ENCODE measurements at places on chromosomes 4 and X. TPM values are rescaled to one million over a fixed set of nuclear protein-coding genes. Genes with fewer than 3 reads are reported as not detected.
A peak's percentile ranks its signal among the peaks of the same experiment; 100 is the strongest.

- no peak overlapping the region for H3K27ac ChIP-seq
- no peak overlapping the region for H3K4me3 ChIP-seq
- no peak for DNase-seq
Observed at GRCh38 chrX:49147936-49148335, 14.6 kb upstream of the MAGIX start.

GRCh38 chr4:2263926-2264321 is 2.0 kb upstream of the MXD4 start:
- H3K36me3 ChIP-seq, result peaks cover 4% of the 10 kb centered on the region
- H3K4me1 ChIP-seq, result peaks cover 15% of the 10 kb centered on the region
- H3K27ac ChIP-seq, result no peak overlapping the region
- no peak overlapping the region for H3K4me3 ChIP-seq
- no peak for DNase-seq

DNA sequence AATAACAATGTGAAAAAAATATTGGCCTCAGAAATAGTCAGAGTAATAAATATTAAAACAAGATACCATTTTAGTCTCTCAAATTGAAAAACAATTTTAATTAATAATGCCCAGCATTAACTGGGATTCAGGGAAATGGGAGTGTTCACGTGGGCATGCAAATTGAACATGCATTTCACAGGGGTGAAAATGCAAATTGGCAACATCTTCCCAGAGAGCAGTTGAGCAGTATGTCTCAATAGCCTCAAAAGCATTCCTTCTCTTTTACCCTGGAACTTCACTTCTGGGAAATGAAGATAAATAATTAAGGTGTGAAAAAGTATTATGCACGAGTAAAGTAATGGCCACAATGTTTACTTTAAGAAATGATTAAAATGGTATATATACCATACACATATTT is 21.3 kb downstream of the NOX1 start:
- no peaks in the 10 kb centered on the region for H3K4me1 ChIP-seq
- DNase-seq, result no peak
- H3K36me3 ChIP-seq, result no peaks in the 10 kb centered on the region
- no peak overlapping the region for H3K27ac ChIP-seq
- H3K4me3 ChIP-seq, result no peak overlapping the region

DNA sequence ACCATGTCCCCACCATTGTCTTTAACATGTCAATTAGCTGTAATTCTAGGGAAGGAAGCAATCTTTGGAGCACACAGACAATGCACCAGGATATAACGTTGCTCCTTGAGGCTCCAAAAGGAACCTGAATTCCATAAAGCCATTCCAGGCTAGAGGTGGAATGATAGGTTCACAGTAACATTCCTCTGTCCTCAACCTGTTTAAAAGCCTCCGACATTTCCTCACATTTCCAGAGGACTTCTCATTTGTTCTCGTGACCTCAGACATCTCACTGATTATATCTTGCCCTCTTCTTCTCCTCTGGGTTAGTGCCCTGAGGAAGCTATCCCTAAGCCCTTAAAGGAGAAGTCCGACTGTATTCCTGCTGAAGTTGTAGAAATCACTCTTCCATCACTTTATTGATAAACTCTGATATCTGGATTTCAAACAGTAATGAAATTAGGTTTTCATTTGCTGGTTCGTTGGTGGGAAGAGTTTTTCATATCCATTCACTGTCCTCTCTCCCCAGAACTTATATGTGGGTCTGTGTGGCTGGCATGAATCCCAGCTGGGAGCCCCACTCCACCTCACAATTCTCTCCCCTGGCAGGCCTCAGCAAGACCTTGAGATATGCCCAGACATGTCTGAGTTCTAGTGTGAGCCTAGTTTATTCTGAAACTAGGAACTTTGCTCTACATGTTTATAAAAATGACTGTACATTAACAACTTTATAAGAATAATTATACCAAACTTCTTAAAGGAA is 44.2 kb upstream of the PRSS12 start:
- no peaks in the 10 kb centered on the region for H3K4me1 ChIP-seq
- H3K27ac ChIP-seq, result no peak overlapping the region
- no peaks in the 10 kb centered on the region for H3K36me3 ChIP-seq
- H3K27me3 ChIP-seq, result peaks cover 3% of the 10 kb centered on the region

GRCh38 chrX:14672611-14673172 is 143.4 kb downstream of the GLRA2 start:
- DNase-seq, result no peak
- H3K36me3 ChIP-seq, result no peaks in the 10 kb centered on the region
- no peak overlapping the region for H3K4me3 ChIP-seq
- no peak overlapping the region for H3K27ac ChIP-seq
- H3K4me1 ChIP-seq, result no peaks in the 10 kb centered on the region

DNA sequence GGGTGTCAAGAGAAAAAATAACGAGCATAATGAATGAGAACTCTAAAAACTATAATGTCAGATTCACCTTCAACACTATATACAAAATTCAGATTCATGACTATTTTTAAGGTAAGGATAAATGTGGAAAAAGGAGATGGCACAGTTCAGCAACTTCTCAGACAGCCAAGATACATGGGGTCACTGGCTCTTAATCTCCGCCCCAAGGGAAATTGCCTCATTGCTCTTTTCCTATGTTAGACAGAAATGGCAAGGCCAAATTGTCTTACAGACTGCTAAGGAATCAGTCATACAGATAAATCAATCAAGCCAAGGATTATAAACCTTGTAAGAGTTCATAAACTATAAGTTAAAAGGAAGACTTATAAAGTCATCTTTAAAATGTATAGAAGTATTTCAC is 183.4 kb downstream of the OPHN1 start:
- no peak overlapping the region for H3K4me3 ChIP-seq
- no peaks in the 10 kb centered on the region for H3K4me1 ChIP-seq
- no peaks in the 10 kb centered on the region for H3K27me3 ChIP-seq
- H3K27ac ChIP-seq, result no peak overlapping the region
- H3K36me3 ChIP-seq, result no peaks in the 10 kb centered on the region

DNA sequence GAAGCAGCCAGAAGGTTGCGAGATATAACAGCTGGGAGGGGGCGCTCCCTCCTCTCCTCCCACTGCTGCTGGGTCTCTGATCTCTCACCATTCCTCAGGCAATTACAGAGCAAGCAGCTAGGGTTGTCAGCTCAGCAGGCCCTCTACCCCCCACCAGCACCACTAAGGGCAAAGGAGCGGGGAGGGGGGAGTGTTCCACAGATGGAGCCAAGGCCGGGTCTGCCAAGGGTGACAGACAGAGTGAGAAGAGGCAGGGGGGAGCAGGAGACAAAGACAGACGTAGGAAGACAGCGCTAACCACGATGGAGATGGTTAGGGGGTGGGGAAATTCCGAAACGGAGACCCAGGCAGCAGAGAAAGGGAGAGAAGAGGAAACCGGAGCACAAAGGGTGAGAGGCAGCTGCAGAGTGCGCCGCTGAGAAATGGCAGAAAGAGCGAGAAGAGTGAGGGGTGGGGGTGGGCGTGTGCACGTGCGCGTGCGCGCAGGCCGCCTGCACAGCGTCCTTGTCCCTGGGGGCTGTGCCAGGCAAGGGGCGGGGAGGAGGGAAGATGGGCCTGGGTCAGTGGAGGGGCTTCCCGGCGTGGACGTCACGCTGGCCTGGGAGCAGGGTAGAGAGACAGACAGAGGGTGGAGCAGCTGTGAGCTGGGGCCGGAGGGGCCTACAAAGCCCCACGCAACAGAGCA is 6.9 kb downstream of the L1CAM start:
- peak; percentile 93 for DNase-seq
- peak overlapping the region; percentile 91 for H3K27ac ChIP-seq
- no peaks in the 10 kb centered on the region for H3K36me3 ChIP-seq
- no peaks in the 10 kb centered on the region for H3K27me3 ChIP-seq
- H3K4me3 ChIP-seq, result peak overlapping the region; percentile 66

GRCh38 chrX:53714580-53715345 is 28.2 kb upstream of the HUWE1 start:
- H3K27ac ChIP-seq, result no peak overlapping the region
- H3K4me3 ChIP-seq, result no peak overlapping the region
- H3K27me3 ChIP-seq, result no peaks in the 10 kb centered on the region
- H3K4me1 ChIP-seq, result no peaks in the 10 kb centered on the region
- no peaks in the 10 kb centered on the region for H3K36me3 ChIP-seq

DNA sequence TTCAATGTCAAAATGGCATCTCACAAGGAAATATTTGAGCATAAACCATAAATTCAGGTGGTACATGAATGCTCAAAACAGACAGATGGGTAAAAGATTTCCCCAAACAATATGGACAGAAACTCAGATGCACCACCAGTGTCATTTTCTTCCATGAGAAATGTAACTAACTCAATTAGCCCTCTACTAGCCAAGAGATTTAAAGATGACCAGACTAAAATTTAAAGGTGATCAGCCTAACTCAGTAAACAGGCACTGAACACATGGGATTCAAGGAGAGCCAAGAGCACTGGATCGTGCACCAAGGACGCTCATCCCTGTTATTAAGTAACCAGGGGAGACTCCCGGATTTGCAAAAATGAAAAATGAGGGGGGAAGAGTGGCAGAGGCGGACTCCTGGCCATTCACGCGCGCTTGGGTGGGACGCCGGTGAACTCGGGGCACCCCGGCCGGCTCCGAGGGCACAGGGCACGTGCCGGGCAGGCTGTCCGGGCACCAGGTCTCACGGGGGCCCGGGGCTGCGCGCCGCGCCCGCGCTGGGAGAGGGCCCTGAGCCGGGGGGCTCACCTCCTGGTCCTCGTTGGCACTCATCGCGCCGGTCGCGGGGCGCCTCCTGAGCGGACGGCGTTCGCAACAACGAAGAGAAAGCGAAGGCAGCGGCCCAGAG is 490 bp downstream of the RWDD4 start:
- peak overlapping the region; percentile 92 for H3K4me3 ChIP-seq
- H3K36me3 ChIP-seq, result peaks cover 15% of the 10 kb centered on the region
- peak; percentile 66 for DNase-seq
- H3K27ac ChIP-seq, result peak overlapping the region; percentile 88
- no peaks in the 10 kb centered on the region for H3K4me1 ChIP-seq
- no peaks in the 10 kb centered on the region for H3K27me3 ChIP-seq

DNA sequence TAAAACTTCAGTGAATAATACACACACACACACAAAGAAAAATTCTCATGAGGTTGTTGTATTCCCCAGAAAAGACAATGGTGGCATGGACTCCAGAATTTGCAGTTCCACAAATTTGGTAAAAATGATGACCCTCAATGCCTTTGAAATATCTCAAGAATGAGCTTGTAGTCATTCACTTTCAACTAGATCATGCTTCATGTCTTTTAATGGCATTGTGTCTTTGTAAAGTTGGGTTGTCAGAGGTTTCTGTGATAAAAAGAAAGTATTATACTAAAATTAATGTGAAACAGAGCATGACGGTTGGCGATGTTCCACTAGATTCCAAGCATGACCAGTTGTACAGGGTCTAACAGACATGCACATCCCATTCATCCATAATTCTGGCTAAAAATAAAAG is 685.0 kb upstream of the FRG1 start:
- H3K36me3 ChIP-seq, result no peaks in the 10 kb centered on the region
- no peak for DNase-seq
- no peaks in the 10 kb centered on the region for H3K4me1 ChIP-seq
- no peaks in the 10 kb centered on the region for H3K27me3 ChIP-seq
- no peak overlapping the region for H3K27ac ChIP-seq

DNA sequence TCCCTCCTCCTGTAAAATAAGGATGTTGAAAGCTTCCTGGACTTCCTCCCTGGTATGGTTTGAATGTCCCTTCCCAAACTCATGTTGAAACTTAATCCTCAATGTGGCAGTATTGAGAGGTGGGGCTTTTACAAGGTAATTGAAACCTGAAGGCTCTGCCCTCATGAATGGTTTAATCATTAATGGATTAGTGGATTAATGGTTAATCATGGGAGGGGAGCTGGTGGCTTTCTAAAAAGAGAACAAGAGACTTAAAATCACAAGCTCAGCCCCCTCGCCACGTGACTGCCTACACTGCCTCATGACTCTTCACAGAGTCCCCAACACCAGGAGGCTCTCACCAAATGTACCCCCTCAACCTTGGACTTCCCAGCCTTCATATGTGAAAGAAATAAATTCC is 124.6 kb upstream of the ANXA3 start:
- H3K27me3 ChIP-seq, result no peaks in the 10 kb centered on the region
- peaks cover 1% of the 10 kb centered on the region for H3K4me1 ChIP-seq
- DNase-seq, result no peak

GAGE12E gene
- total RNA-seq, result not detected

Data from endodermal cell (in vitro differentiated cells).